ENCODE measurements at places on chromosomes 6 and 20.

DNA sequence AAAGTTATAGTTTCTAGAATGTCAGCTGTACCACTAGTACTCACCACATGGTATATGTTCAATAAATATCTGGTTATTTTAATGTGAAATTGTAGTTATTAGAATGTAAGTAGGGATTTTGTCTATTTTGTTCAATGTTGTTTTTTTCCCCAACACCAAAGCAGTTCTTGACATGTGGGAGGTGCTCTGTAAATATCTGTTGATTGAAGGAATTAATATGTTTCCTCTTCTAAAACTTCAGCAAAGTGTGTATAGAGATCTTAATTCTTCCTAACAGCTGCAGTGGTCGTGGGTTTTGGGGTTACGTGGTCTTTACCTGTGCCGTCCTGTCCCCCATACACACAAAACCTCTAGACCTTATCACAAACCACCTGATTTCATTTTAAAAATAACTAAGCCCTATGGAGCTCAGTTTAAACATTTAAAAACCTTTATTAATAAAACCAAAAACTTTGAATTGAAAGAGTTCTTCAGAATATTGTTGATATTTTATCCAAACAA is 471.9 kb upstream of the SOX4 start:
- no peak for DNase-seq

DNA sequence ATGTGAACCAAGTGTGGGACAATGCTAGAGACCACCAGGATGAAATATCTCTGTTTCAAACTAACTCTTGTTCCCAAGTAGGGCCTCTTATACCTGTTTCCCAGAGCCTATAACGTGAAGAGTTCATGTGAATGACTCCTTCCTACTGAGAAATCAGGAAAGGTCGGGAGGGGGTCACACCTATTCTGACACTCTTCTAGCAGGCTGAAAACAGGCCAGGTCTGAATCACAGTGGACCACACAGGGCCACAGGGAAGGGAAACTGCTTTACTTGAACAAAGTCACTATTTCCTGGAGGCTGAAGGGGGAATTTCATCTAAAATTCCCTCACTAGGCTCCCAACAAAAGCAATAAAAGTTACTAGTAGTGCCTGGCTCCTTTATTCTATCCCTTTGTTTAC is 88.4 kb upstream of the BMP2 start:
- DNase-seq, result no peak

DNA sequence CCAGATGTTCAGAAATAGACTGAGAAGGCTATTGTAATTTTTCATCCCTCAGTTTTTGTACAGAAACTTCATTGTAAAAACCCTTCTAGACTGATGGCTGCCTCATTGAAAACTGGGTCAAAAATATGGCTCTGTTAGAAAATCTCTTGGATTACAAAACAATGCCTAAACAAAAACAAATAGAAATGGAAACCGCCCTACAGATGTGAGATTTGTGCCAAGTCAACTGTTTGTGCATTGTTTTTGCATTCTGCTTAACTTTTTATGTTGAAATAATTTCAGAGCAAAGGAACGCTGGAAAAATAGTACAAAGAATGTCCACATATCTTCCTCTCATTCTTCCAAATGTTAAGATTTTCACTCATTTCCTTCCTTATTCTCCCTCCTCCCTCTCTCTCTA is 425.1 kb downstream of the FOXA2 start:
- no peak for DNase-seq

- no peak for DNase-seq
These were observed 44.5 kb upstream of the NCOA3 start for GRCh38 chr20:47456952-47457724.

DNA sequence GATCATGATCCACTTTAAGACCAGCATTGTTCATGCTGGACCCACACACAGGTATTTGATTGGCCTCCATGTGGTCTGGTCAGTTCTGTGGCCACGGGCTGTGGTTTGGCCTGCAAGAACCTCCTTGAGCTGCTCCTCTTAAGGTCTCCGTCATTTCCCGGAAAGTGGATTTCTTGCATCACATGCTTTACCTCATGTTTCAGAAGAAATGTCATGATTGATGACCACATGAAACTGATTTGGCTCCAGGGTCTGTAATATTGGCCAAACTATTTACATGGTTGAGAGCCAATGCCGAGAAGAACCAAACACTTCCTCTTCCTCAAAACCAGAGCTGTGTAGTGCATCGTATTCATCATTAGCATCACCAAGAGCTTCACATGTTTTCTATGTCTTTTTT is 13.2 kb upstream of the RSPH3 start:
- no peak for DNase-seq

GRCh38 chr6:47490676-47491075 is 13.1 kb downstream of the CD2AP start:
- no peak for DNase-seq

DNA sequence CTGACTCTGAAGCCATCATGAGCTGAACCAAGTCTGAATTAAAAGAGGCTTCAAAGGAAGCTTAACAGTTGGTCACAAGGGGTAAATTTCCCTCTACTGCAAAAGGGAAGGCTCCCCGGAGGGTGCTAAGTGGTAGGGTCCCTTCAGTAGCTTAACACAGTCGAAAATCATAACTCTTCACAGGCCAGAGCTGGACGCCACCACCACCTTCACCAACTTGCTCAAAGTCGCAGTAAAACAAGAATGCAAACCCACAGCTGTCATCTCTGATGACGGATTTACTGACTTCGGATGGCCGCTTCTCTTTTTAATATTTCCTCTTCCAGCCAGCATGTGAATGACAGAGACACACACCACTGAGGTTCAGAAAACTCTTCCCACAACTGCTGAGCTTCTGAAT is 144.7 kb upstream of the FBXL4 start:
- DNase-seq, result no peak

DNA sequence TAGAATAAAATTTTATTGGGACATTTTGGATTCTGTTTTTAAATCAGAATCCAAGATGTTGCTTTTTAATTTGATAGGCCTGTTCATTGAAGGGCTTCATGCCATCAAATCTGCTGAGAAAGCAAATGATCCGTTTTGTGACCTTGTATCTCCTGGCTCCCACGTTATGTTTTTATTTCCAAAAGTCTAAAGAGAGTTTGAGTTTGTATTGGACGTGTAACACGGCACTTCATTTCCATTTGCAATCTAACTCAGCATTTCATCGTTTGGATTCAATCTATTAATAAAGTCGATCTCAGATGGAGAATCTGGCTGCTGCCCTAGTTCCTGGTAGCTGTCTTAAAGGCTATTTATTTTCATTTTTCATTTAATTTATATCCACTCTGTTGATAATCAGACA is 17.0 kb downstream of the KIF25 start:
- DNase-seq, result no peak

- no peak for DNase-seq
These were observed 202.1 kb upstream of the EPHA7 start for GRCh38 chr6:93621442-93621841.

- no peak for DNase-seq
These were observed 14.5 kb upstream of the SEC63 start for GRCh38 chr6:107972413-107973096.

DNA sequence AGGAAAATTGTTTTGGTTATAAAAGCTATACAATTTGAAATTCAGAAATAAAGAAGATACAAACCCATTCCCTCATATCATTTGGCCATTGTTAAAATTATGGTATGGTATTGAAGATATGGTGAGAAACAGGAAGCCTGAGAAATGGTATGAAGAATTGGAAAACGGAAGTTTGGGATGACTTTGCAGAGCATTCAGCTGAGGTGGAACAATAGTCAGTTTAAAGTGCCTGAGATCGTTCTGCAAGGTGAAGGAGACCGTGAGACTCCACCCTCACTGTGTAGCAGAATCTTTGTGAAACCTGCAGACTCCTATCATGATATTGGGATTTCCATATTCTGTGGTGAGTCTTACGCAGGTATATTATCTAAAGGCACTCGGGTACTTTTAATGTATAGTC is 97.3 kb downstream of the ADGRB3 start:
- no peak for DNase-seq

- DNase-seq, result no peak
These were observed 118.7 kb downstream of the HFE start for GRCh38 chr6:26205625-26206574.

GRCh38 chr20:33781133-33781532 is 30.0 kb upstream of the CHMP4B start:
- DNase-seq, result no peak

GRCh38 chr20:51763965-51764602 is 4.1 kb downstream of the ATP9A start:
- no peak for DNase-seq

DNA sequence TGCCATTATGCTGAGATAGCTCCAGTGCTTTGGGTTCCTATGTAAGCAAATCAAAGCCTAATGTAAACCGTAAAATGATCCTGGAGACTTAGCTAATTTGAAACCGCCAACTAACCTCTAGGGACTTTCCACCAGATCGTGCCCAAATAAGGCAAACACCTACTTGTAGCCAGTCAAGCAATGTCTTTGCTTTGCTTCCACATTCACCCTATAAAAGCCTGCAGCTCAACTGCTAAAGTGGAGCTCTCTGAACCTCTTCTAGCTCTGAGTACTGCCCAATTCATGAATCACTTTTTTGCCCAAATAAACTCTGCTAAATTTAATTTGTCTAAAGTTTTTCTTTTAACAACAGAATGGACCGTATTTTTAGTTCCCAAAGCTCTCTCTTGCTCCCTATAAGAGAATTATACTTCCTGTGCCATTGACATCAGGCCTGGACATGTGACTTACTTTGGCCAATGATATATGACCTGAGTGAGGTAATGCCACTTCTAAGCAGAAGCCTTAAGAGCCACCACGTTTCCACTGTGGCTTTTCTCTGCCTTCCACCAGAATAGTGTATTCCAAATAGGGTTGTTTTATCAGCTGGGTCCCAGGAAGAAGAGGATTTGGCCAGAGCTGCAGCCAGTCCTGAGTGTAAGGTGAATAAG is 34.8 kb upstream of the PSMF1 start:
- no peak for DNase-seq

- DNase-seq, result no peak
These were observed 6.6 kb downstream of the CITED2 start for GRCh38 chr6:139367810-139368351.

DNA sequence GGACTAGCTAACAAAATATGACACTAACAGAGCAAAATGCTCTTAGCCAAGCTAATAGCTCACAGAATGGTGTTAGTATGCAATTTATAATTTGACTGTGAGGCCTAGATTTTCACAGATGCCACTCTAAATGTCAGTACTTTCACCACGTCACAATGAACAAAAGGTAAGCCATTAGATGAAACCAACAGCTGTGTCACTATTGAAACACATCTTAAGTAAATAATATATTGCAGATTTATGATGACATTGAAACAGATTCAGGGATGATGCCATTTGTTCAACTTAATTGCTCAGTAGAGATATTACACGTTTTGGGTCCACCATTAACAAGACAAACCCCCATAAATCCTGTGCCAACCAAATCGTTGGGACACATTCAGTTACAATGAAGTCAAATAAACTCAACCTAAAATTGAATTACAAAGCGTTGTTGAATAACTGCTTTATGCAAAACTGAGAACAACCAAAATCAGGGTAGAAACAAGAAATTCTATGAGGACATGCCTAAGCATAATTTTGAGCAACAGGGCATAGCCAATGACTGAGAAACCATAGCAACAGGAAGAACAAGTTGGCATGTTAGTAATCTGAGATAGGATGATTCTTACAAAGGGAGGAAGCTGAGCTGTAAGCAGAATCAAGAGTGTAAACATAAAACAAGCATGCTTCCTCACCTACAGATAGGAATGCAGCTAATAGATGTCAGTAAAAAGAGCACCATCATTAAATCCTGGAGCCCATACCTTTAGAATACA is 85.6 kb upstream of the KHDRBS2 start:
- DNase-seq, result no peak

DNA sequence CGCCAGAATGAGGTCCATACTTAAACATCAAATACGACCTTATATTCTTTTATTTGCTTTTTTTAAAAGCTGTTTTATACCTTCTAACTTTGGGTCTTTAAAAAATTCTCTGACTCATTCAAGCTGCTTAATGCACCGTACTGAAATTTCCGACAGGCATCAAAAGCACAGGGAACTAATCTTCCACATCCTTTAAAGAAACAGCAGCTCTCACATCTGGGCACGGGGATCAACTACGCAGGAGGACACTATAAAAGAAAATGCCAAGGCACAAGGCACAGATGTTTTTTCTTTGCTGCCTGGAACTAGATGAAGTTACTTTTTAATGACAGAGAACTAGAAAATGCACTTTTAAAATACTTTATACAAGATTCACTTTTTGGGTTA is 112.4 kb upstream of the ARG1 start:
- DNase-seq, result no peak

GRCh38 chr6:73339340-73339739 is 14.7 kb downstream of the DPPA5 start:
- no peak for DNase-seq

GRCh38 chr20:45235995-45236394 is 14.8 kb downstream of the SEMG2 start:
- DNase-seq, result no peak

DNA sequence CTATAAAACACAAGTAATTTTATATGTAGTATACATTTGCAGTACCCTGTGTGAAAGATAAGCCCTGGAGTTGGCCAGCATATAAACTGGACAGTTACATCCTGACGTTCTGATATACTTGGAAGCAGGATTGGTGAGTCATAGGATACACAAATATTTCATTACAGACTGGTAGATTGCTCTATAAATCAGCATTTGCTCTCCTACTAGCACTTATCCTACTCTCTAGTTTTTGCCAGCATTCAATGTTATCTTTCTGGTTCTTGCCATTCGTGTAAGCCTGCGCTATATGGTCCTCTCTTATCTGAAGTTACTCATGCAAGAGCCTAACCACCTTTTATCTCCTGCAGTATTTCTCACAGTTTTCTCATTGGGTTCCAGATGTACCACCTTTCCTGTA is 680.2 kb upstream of the MMS22L start:
- no peak for DNase-seq

GRCh38 chr6:39884696-39885095 is 49.6 kb downstream of the MOCS1 start:
- DNase-seq, result no peak

- DNase-seq, result no peak
These were observed 48.8 kb downstream of the PRR18 start for GRCh38 chr6:166259296-166259977.

DNA sequence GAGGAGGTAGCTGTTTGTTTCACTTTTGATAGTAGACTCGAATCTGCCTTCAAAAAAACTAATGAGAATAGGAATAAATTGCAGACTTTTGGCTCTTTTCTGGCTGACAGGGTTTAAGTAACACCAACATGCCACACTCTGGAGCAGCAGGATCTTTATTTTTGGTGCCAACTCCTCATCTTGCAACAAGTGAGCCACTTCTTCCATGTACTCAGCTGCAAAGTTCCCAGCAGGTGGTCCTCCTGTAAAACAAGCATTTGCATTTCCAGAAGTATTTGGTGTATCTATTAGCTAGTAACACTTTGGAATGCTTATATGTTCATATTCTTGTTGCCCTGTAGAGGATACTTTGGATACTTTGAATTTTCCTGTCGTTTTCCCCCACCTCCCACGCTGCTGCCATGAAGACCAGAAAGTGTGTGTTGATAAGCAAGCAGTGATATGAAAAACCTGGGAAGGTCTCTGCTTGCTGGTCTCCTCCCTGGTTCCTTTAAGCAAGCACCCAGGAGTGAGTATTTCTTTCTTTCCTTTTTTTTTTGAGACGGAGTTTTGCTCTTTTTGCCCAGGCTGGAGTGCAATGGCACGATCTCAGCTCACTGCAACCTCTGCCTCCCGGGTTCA is 1.0 kb downstream of the ARMH2 start:
- DNase-seq, result no peak

GRCh38 chr6:159483259-159483658 is 209.8 kb downstream of the SOD2 start:
- no peak for DNase-seq

GRCh38 chr6:20542927-20543602 is 8.8 kb downstream of the CDKAL1 start:
- no peak for DNase-seq

GRCh38 chr6:3440911-3441310 is 15.9 kb downstream of the SLC22A23 start:
- DNase-seq, result no peak
